COLO829 (cell line): ENCODE measurements at places on chromosomes 5 and 9.

- no peak for DNase-seq
These were observed 224.7 kb downstream of the GDNF start for GRCh38 chr5:37615184-37615583.

DNA sequence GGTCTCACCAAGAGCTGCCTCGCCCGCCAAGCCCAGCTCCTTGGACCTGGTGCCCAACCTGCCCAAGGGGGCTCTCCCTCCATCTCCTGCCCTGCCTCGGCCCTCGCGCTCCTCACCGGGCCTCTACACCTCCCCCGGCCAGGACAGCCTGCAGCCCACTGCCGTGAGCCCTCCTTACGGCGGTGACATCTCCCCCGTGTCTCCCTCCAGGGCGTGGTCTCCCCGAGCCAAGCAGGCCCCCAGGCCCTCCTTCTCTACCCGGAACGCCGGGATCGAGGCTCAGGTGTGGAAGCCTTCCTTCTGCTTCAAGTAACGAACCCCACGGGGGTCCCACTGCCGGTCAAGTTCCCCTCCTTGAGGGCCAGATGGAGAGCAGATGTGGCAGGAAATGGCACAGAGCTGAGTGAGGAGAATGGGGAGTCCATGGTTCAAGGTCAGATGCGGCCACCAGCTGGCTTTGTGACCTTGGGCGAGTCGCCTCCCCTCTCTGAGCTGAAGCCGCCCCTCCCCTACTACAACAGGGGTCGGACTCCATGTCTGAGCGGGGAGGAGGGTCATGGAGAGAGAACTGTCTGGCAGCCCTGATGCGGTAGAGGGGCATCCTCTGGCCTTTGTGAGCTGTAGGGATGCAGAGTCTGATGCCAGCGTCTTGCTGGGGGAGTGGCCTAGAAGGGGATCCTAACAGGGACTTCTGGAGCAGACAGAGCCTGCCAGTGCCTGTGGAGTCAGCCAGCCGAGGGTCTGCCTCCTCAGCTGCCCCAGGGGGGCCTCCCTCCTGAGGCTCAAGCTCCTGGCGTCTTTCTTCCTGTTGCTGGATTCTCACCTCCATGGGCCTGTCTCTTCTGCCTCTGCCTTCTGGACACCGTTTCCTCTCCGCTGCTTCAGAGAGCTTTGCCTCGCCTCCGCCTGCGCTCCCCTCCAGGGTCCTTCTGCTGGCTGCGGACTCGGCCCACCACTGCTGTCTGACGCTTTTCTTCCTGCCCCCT lies 9.9 kb downstream of the SYNPO start:
- no peak for DNase-seq

DNA sequence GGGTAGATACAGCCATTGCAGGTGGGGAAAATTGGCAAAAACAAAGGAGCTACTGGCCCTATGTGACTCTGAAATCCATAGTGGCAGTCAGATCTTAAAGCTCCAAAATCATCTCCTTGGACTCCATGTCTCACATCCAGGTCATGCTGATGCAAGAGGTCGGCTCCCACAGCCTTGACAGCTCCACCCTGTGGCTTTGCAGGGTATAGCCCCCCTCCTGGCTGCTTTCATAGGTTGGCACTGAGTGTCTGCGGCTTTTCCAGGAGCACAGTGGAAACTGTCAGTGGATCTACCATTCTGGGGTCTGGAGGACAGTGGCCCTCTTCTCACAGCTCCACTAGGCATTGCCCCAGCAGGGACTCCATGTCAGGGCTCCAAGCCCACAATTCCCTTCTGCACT lies 1190.1 kb downstream of the CDH12 start:
- DNase-seq, result no peak

DNA sequence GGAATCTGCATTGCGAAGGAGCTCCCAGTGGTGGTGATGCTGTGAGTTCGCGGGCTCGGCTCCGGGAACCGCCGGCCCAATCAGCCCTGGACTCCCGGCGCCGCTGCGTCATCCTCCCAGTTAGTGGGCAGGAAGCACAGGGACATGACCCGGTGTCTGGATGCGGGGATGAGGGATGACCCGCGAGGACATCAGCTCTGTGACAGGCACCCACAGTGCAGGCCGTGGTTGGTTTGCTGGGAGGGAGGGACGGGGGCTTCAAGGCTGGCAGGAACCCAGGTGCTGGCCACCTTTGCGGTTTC lies 996 bp downstream of the NXNL2 start:
- DNase-seq, result no peak

- DNase-seq, result peak; percentile 79
These were observed 55.3 kb upstream of the IL17B start for GRCh38 chr5:149434162-149435014.

DNA sequence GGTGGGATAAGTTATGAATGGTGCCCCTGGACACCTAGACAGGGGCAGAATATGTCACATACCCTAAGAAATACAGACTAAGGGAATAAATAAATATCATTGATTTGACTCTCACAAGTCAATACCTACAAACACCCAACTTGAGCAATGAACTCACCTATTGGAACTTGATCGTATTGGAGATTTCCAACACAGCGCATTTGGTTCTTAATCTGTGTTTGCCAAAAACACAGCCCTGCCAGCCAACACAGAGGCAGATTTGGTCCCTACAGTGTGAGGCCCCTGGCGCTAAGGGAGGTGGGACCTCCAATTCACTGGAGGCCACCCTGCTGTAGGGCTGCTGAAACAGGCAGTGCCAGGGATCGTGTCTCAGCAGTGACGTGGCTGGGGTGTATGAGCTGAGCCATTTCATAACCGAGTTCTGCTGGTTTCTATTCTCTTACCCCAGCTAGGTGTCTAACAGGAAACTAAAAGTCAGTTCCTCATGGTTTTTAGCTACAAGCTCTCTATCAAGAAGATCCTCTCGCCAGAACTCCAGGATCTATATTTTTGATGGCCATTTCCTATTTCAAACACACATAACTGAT lies 84.5 kb downstream of the SLC1A1 start:
- no peak for DNase-seq

- no peak for DNase-seq
These were observed 459.8 kb downstream of the ARHGEF28 start for GRCh38 chr5:74085782-74086181.

GRCh38 chr5:176401281-176402205 lies 13.0 kb downstream of the HIGD2A start:
- no peak for DNase-seq

DNA sequence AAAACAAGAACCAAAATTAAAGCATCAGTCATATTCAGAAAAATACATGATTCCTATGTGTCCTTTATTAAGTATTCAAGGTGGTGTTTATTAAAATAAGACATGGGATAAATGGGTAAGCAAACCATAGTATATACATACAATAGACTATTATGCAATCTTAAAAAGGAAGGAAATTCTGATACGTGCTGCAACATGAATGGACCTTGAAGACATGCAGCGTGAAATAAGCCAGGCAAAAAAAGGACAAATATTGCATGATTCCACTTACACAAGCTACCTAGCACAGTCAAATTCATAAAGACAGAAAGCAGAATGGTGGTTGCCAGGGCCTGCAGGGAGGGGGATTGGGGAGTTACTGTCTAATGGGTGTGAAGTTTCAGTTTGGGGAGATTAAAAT lies 127.7 kb downstream of the DMAC1 start:
- no peak for DNase-seq

GRCh38 chr9:114774524-114774923 lies 31.3 kb downstream of the TNFSF15 start:
- no peak for DNase-seq

DNA sequence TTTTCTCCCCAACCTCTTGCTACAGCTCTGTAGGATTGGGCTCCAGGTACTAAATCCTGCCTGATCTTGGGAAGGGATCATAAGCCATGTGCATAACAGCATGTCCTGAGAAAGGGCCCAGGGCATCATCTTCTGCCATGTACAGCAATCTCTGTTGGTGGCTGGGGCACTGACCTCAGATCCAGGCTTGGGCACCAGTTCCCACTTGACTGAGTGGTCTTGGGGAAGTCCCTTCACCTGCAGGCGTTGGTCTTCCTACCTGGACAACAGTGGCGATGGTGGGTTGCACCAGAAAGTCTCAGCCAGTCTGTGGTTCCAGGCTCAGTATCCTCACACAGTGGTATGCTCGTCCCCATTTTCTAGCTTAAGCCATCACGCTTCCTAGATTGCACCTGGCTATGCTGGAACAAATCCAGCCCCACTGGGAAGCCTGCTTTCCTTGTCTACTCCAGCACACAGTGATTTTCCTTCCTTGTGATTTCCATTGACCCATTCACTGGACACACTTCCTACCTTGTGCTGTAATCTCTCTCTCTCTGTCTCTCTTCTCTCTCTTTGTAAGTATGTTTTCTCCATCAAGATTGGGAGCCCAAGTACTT lies 121.7 kb upstream of the PITX1 start:
- no peak for DNase-seq

DNA sequence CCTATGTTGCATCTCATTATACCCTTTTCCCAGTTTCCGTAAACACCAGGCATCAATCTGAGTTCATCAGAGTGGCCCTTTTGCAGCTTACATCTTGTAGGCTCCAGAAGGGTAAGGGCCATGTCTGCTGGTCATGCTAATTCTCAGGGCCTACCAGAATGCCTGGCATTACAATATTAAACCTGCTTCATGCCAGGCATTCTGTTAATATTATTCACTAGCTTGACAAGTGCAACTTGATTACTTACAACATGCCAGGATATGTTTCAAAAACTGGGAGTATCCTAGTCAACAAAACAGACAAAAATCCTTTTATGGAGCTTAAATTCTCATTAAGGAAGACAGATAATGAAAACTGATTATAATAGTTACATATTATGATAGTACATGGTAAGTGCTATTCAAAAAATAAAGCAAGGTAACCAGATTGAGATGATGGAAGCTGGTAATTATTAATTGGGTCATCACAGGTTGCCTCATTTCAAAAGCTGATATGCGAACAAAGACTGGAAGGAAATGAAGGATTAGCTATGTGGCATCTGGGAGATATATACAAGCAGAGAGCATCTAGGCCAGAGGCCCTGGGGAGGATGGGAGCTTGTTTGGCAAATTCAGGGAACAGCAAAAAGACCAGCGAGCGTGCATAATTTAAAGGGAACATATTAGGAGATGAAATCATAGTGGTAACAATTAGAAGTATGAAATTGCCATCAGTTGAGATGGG lies 406.3 kb downstream of the DMRT2 start:
- no peak for DNase-seq

GRCh38 chr5:135435467-135436330 lies 11.4 kb downstream of the DCANP1 start:
- DNase-seq, result no peak

DNA sequence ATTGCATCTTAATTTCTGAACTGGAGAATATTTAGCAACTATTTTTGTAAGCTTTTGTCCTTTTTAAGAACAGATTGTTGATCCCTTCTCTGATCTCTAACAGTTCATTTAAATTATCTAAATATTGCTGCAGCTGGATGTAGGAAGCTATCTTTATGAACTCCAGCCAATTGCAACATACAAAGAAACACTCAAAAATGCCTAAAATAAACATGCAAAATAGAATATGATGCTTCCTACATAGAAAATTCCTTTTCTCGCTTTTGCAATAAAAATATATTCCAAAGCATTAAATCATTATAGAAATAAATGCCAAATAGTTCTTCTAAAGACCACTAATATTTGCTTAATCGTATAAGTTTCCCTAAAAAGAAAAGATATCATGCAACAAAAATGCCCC lies 218.6 kb downstream of the LURAP1L start:
- no peak for DNase-seq

DNA sequence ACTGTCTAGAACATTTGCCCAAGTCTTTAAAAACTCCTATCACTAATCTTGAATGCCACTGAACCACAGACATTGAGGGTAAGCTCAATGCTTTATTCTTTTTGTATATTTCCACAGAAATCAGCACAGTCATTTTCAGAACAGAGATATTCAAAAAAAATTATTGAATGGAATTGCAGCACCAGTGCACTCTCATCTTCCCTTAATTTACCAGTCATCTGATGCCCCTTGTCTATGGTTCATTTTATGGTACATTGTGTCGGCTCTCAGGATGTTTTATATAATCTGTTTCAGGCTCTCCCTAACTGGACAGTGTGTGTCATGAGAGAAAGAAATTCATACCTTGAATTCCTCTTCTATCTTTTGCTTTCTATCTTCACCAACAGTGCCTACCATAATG lies 158.4 kb upstream of the NR4A3 start:
- no peak for DNase-seq
